Islet precursor cell (in vitro differentiated cells): ENCODE measurements at places on chromosomes 1 and 21.

- DNase-seq = no peak
These were observed 96.0 kb upstream of the GNG4 start for GRCh38 chr1:235745503-235746136.

DNA sequence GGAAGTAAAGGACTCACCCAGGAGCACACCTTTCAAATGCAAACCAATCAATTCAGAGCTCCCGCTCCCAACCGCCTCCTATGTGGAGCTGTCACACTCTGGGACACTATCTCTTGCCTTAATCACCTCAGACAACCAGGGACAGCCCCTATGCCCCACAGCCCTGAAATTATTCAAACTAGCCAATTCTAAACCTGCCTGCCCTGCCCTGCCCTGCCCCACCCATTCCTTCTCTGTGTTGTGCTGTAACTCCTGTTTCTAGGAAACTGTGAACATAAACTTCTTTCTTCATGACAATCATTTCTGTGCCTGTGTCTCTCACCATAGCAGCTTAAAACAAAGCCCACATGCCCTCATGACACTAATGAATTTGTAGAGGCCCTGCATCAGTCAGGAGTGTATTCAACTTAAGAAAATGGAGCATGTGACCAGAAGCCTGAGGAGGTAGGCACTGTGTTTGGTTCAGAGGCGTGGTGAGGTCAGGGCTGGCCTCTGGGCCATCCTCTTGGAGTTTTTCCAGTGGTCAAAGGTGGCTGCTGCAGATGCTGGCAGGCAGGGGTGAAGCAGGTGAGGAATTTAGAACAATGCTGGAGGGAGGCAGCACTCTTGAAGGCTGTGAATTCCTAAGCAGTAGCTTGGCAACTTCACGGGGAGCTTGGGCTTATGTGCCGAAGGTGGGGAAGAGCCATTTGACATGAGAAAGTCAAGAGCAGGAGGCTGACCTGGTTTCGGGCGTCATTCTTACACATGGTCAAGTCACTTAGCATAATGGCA, 74.5 kb downstream of the RHOU start:
- DNase-seq = peak; percentile 80

DNA sequence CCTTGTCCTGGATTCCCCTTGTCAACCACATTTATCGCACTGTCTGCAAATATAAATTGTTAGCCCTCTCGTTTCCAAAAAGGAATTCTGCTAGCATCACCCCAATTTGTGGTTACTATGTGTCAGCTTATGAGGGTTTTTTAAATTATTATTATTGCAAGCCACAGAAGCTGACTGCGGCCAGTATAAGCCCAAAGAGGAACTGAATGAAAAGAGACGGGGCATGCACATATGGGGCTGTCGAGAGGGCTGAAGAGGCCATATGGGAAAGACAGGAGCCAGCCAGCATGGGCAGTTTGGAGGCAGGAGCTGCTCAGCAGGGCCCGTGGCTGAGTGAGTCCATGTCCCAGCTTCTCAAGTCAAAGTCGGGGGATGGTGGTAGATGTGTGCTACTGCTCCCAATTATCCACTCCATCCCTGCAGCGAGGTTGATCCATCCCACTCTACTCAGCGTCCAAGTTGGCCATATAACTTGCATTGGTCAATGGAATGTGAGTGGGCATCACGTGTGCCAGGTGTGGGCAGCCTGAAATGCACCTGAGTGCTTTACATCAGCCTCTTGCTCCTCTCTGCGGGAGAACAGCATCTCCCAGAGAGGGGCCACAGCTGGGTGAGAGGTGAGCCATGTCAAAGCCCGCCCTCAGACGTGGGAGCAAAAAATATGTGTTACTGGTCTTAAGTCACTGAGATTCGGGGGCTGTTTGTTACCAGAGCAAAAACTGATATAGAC, 37.6 kb upstream of the LDLRAP1 start:
- DNase-seq = no peak

DNA sequence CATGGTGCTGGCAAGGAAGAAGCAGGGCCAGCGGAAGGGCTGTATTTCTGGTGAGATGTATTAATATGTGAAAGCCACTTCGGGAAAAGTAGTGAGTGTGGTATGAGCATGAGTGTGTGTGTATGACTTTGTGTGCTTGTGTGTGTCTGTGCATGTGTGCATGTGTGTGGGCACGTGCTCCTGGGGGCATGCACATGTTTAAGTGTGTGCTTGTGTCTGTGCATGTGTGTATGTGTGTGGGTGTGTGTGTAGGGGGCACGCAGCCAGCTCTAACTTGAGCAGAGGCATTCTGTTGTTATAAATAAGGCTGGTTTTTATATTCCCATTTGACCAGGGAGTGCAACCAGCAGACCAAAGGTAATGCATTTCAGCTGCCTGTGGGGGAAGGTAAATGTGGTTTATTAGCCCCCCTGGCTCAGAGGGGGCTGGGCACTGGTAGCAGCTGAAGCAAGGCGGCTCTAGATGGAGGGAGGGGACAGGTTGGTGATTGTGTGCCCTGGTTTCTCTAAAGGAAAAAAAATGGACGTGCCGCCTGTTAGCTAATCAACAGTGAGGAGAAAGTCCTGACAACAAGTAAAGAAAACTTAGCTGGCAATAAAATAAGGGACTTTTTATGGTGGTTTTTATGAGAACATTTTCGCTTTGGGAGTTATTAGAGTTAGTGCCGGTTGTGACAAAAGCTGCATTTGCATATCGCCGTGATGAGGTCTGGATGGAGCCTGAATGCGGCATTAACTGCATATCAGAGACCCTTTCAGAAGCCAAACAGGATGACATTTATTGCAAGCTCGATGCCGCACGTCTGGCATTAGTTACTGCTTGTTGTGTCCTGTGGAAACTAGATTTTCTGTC, 180.1 kb downstream of the CAMTA1 start:
- no peak for DNase-seq

GRCh38 chr21:39115576-39116235, 67.5 kb downstream of the PSMG1 start:
- no peak for DNase-seq

DNA sequence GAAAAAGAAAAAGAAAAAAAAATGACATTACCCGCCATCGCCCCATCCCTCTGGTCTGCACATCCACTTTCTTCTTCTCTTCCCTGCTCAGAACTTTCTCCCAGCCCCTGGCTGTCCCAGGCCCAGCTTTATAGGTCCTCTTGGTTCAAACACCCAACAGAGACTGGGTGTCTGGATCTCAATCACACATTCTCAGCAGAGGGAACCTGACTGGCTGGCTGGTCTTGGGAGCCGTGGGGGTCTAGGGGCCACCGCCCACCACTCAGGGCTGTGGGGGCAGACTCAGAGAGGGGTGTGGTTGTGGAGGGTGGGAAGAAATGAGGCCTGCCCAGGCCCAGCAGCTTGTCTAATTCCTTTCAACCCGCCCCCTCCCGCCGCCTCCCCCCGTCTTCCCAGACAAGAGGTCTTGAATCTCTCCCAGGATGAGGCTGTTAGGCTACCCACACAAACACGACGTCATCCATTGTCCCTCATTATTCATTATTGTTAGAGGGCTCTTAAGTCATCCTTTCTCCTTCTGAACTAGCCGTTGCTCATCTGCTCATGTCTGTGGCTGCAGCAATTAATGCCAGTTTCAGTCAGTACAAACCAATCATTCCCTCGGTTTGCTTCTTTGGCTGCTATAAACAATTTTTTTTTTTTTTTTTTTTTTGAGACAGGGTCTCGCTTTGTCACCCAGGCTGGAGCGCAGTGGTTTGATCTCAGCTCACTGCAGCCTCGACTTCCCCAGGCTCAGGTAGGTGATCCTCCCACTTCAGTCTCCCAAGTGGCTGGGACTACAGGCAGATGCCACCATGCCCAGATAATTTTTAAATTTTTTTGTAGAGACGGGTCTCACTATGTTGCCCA, 40.6 kb upstream of the CLIC4 start:
- peak; percentile 87 for DNase-seq

DNA sequence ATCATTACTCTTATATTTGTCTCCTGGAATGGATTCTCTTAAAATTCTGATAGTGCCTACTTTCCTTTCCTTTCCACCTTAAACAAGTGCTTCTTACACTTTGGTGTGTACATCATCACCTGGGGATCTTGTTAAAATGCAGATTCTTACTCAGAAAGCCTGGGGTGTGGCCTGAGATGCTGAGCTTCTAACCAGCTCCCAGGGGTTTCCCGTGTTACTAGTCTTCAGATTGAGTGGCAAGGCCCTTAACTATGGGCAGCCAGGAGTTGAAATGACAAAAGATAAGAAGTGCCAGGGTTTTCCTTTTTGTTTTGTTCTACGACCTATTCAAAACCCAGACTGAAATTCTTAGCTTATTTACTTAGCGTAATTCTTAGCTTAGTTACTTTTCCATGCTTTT, 159.2 kb downstream of the HFM1 start:
- DNase-seq = no peak

GRCh38 chr1:218344814-218345672, at the start of gene TGFB2:
Gene TGFB2, plus strand, starts transcription at chr1:218345336. Its CDS starts 1,366 bp downstream, at chr1:218346702.
- DNase-seq = peak; percentile 89

- no peak for DNase-seq
These were observed 7.5 kb upstream of the SLC19A2 start for GRCh38 chr1:169493251-169493650.

- no peak for DNase-seq
These were observed 345.9 kb downstream of the PDE4B start for GRCh38 chr1:66138613-66139012.

- peak; percentile 96 for DNase-seq
These were observed 4.9 kb upstream of the CAPN2 start for GRCh38 chr1:223707256-223708000.

DNA sequence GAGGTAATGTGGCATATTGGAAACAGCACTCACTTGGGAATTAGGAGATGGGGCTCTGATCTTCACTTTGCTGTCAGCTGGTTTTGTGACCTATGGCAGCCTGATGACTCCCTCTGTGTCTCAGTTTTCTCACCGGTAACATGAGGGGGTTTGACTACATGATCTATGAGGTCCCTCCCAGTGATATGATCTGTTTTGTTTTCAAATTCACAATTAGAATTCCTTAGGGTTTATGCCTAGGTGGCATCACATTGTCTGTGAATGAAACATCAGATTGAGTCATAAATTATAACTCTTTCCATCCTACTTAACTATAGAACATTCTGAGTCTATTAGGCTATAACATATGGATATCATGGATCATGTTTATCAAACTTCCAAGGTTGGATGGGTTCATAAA, 386.6 kb downstream of the PTBP2 start:
- no peak for DNase-seq

- no peak for DNase-seq
These were observed 408.7 kb downstream of the NUF2 start for GRCh38 chr1:163730411-163730821.

DNA sequence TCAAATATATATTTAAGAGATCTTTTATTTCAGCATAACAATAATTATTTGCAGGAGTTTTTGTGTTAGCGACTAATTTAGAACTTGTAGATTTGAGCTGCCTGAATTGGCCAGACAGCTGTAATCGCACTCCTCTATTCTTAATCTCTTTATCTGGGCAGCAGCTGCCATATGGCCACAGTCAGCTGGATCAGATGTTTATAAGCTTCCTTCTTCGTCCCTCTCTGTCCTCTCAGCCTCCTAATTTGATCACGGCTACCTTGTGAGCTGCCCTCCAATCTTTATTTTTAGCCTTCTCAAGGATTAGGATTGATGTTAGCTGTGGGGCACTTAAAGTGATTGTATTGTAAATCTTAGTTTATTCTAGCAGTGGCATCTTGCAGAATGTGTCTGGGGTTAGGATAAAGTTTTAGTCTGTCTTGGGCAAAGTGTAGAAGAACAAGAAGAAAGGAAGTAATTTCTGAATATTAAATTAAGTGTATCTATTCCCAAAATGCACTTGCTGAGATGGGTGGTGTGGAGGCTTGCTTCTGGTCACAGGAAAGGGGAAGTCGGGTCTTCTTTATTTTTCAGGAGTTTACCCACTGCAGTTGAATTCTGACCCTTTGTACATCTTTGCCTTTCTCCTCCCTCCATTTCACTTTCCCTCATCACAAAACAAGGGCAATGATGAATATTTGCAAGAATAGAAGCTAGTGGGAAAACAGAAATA, 1.1 kb downstream of the ZBTB18 start:
- no peak for DNase-seq
